ENCODE measurements at places on chromosomes 4 and X.

DNA sequence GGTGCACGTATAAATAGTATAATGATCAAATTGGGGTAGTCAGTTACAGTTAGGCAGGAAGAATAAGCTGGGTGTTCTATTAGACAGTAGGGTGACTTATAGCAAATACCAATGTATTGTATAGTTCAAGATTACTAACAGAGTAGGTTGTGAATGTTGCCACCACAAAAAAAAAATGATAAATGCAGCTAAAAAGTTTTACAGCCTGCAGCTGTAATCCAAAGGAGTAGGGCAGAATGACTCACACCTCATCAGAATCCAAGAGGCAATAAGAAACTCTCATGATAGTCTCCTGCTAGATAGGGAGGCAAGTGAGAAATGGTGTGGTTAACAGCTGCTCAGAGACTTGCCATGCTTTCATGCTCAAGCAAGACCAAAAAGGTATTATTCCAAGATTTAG, 19.6 kb upstream of the TCEAL4 start:
- no peak for DNase-seq

GRCh38 chr4:173318240-173318639, 15.9 kb downstream of the HMGB2 start:
- no peak for DNase-seq

DNA sequence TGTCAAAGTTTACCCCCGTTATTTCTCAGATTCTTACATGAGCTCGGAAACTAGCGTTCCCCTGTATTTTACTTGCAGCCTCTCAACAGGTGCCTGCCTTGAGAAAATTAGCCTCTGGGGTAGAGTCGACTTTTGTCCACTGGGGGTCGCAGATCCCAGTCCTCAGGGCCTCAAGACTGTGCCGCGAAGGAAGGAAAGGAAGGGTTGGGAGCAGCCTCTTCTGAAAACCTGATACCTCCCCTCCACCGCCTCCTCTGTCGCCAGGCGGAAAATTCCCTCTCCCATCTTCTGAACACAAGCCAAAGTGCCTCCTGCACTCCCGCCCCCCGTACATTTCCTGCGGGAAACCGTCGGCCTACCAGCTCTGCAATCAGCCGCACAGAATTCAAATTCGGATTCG, 44.4 kb upstream of the TMSB15B start:
- peak; percentile 31 for DNase-seq

DNA sequence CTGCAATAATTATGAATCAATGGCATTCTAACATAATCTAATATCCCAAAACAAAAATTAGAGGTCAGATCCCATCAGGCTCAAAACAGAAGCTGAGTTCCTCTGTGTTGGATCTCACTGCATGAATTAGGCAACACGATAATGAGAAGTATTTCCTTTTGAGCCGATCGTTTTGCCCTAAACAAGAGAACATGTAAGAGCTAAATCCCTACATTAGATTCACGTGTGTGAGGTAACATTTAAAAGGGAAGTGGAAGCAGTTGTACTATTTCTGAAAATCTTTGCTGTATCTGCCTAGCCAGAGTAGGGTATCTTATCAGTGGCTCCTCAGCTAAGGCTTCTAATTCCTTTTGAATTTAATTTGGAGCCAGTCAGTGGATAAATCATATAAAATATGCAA, 115.6 kb downstream of the C4orf51 start:
- DNase-seq: no peak

- DNase-seq: no peak
Observed at GRCh38 chr4:121680571-121680970, 16.2 kb downstream of the ANXA5 start.

DNA sequence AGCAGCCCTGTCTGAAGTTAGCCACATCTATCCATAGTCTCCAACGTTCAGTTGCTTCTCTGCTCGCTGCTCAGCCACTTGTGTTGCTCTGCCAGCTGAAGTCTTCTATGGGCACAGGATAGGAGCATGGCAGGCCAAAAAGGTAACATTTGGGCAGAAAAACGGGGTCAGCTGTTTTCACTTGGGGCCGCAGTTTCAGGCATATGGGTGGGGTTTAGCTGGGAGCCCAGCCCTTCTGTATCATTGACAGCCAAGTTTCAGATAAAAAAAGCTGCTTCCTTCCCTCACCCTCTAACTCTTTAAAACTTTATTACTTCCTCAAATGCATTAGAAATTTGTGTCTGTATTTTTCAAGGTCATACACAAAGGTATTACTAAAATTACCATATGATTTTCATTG, 18.4 kb upstream of the MANBA start:
- no peak for DNase-seq

GRCh38 chr4:83417566-83417965, 38.1 kb downstream of the HELQ start:
- peak; percentile 23 for DNase-seq

GRCh38 chr4:7587433-7588405, 153.0 kb upstream of the PSAPL1 start:
- DNase-seq: no peak

- DNase-seq: no peak
Observed at GRCh38 chr4:133623847-133624246, 474.8 kb downstream of the PCDH10 start.

- no peak for DNase-seq
Observed at GRCh38 chr4:44235897-44236296, 212.7 kb downstream of the KCTD8 start.

GRCh38 chrX:65987811-65988210, 52.1 kb downstream of the VSIG4 start:
- no peak for DNase-seq

GRCh38 chr4:38040619-38041018, 80.4 kb downstream of the PTTG2 start:
- DNase-seq: no peak

DNA sequence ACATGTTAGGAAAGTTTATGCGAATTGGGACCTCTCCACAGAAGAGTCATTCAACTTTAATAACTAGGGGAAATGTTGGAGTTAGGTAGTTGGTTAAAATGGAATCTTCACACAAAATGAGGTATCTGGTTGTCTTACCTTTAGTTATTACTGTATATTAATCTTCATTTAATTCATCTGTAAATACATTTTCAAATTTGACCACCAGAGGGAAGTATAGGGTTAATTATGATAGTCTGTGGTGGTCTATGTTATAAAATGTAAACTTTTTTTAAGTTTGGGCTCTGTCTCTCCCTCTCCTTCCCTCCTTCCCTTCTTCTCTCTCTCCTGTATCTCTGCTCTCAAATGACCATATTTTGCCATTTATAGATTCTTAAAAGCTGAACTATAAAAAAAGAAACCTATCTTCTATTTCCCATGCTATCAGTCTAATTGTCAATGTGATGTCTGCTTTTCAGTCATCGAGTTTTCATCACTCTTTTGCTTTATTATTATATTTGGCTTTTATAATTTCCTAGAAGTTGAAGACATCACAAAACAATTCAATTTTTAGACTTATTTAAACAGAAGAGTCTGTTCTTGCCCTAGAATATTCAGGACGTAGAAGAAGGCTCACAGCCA, 49.8 kb downstream of the TMEM144 start:
- peak; percentile 64 for DNase-seq

- DNase-seq: no peak
Observed at GRCh38 chr4:104424989-104425388, 69.7 kb downstream of the CXXC4 start.

GRCh38 chr4:165079476-165079875, 25.8 kb downstream of the TRIM75 start:
- DNase-seq: no peak

DNA sequence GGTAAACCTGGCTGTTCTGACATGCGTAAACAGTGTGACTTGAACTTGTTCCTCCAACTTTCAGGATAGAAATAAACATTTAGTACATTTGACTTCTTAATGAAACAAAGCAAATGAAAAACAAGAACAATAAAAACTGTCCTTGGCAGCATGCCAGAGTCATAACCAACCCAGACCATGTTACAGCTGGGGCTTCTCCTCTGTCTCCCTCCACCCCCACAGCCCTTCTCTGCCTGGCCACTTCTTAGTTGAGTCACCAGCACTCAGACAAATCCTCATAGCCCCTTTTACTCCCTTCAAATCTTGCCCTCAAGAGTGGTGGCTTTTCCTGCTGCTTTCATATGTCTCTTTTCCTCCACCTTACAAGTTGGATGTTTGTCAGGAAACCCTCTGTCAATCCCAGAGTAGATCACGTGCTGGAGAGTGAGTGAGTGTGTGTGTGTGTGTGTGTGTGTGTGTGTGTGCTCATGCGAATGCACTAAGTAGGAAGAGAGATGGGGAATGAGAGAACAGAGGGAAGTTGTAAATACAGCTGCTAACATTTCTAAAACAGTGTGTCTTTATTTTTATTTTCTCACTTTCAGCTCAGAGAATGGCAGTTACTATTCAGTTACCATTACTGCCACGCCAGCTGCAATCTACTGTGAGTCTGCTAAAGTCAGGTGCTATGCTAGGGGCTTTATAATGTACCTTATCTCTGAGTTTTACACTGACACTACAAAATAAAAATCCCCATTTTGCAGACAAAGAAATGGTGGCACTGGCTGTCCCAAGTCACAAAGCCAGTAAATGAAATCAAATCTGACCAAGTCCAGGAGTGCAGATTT, 15.0 kb downstream of the SCARB2 start:
- peak; percentile 82 for DNase-seq

DNA sequence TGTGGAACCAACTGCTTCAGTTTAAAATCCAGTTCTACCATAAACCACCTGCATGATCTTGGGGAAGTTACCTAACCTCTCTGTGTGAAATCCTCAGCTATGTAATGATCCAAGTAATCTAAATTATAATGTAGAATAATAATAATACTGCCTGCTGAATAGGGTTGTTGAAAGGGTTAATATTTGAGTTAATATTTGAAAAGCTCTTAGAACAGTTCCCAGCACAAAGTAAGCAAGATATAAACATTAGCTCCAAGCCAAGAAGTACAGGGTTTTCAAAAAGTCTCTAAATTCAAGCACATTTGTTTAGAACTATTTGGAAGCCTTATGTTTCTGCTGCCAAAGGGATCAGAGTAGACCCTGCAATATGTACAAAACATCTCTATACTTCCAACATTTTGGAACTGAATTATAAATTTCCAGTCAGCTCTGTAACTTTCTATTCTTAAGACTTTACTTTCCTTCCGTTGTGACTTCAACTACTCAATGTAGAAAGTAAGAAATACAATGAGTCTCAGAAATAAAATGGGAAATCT, 76.7 kb upstream of the FAM9C start:
- DNase-seq: no peak
